ENCODE measurements at places on chromosomes 4 and X.
A peak's percentile ranks its signal among the peaks of the same experiment; 100 is the strongest.

DNA sequence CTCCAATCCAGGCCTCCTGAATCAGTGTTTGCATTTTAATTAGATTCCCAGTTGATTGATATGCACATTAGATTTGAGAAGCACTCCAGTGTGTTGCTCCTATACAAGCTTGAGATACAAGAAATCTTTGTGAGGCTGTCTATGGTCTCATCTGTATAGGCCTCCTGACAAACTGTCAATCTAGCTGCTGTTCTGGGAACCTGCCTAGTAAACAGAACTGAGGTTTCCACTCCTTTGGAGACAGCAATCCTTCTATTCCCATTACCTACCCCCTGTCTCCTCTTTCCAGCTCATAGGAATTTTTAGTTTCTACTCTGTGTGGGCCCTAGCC lies 306.1 kb upstream of the EMCN start:
- no peak for DNase-seq

DNA sequence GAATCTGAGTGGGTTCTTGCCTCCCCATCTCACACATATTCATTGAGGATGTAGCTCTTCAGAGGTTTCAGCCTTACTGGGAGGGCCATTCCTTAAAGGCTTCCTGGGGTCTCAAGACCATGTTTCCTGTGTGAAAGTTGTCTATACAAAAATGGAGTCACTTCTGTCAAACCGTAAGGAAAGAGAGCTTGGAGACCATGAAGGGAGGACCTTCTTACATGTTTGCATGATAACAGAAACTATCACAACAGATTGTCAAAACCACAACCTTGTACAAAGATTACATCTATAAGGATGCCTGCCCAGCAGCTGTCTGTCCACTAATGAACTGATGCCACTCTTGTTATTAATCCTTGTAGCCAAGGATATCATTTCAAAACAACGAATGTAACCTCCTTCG lies 139.3 kb downstream of the PDE5A start:
- no peak for DNase-seq

DNA sequence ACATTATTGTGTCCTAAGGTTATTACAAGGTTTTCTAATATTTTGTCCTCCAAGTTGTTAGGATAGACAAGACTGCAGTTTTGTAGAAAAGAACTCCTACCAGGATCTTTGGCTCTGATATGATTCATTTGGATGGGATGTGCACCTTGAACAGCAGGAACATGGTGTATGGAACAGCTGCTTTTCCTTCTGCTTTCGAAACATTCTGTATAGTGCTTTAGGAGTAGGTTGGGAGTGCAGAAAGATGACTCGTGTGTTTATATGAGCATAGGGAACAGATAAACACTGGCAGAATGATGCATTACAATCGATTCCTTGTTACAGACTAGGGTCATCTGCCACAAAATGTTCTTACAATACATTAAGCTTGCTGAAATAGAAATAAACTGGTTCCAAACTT lies 790.1 kb downstream of the DMD start:
- DNase-seq = no peak

- no peak for DNase-seq
Observed at GRCh38 chr4:112807083-112807482, 170.1 kb downstream of the LARP7 start.

DNA sequence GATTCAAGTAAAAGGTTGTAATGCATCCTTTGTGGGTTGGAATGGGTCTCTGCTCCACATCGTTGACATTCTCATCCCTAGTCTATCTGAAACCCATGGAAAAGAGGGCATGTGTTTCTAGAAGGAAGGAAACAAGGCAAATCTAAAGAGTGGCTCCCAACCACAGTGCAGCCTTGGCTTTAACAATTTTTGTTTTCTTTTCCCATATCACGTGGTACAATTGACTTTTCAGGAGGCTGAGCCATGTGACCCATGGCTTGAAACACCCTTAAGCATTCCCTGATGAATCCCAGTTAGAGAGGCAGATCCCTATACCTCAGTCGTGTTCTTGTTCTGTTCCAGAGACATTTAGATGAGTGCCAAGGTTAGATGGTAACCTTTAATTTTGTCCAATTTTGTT lies 12.8 kb downstream of the DCUN1D4 start:
- no peak for DNase-seq

DNA sequence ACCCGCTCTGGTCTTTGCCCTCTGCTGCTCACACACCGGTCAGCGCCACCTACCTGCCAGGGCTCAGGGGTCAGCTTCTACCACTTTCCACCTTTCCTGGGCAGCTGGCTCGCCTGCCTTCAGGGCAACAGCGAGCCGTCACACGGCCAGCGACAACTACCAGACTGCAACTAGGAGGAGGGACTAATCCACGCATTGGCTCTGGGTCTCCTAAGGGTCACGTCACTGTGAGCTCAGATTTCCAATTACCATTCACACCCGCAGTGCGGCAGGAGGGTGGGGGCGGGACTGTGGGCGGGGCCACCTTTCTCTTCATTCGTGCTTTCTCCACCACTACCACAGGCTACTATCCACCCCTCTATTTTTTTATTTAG lies at the start of gene BEX5:
Gene BEX5, minus strand, starts transcription at position 172 of the 374 bp plus-strand sequence. CDS start 1,712 bp downstream, outside the sequence.
- DNase-seq = peak; percentile 27

GRCh38 chrX:40050532-40050931 lies 47.2 kb downstream of the BCOR start:
- DNase-seq = no peak

Data from activated T-cell treated with anti-CD3 and anti-CD28 coated beads for 48 hours (primary cell).